BJ (cell line): ENCODE measurements at places on chromosomes 1 and 21. TPM values are rescaled to one million over a fixed set of nuclear protein-coding genes. Genes with fewer than 3 reads are reported as not detected.

The PDXK gene
- 143 and 192 TPM in 2 replicates for polyA plus RNA-seq

The ADAMTS4 gene
- polyA plus RNA-seq = 0.99 and 1.3 TPM in 2 replicates

The ATP1A4 gene
- polyA plus RNA-seq = not detected in 2 replicates

DNA sequence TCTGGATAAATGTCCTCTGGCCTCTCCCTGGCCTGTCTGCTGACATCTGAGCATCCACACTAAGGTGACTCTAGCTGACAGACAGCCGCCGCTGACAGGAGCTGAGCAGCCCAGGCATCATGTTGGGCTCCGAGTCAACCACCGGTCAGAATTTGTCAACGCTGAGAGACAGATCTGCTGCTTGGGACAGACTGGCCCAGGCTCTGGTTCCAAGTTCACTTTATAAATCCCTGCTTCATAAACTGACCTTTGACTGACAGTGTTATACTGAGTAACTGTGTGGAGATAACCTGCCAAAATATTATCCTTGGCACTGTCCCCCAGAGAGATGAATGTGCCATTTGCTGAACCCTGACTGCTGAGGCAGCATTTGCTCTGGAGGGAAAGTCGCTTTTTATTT lies 616.7 kb downstream of the NPHP4 start:
- no peak for DNase-seq

DNA sequence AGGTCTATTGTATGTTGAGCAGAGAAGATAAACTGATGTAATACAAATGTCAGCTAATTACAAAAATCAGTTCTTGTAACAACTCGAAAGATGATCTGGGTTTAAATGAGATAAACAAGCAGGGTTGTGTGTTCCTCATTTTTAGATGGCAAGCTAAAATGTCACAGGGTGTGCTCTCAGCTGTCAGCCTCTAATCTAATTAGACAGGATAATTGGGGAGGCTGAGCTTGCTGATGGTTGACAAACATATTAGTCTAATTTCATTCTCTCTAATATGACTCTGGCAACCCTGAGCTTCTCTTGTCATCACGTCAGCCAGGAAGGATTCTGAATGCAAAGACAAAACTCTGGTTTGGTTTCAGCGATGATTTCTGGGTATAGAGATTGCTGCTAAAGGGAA lies 335.3 kb upstream of the KAZN start:
- no peak for DNase-seq

DNA sequence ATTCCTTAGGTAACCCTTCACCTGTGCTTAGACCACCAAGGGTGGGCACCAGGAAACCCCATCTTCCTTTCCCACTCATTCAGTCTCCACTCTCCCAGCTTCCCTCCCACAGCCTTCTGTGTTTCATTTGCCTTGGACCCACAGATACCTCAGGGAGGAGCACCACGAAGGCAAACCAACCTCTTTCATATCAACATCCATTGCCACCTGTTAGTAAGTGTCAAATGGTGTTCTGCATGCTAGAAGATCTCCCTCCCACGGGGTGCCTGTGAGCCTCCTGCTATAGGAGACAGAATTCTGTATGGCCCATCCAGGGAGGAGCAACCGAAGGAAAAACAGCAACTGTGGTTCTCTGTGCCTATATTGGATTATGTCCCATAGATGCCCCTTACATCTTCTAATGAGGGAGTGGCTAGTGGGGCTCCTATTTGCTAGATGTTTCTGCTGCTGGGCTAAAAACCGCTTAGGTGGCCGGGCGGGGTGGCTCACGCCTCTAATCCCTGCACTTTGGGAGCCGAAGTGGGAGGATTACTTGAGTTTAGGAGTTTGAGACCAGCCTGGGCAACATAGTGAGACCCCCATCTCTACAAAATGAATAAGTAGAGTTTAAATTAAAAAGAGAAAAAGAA lies 25.6 kb upstream of the SCCPDH start:
- no peak for DNase-seq

GRCh38 chr1:209205039-209205438 lies 378.5 kb upstream of the CAMK1G start:
- DNase-seq = no peak

GRCh38 chr1:165152109-165152508 lies 204.4 kb downstream of the LMX1A start:
- no peak for DNase-seq

DNA sequence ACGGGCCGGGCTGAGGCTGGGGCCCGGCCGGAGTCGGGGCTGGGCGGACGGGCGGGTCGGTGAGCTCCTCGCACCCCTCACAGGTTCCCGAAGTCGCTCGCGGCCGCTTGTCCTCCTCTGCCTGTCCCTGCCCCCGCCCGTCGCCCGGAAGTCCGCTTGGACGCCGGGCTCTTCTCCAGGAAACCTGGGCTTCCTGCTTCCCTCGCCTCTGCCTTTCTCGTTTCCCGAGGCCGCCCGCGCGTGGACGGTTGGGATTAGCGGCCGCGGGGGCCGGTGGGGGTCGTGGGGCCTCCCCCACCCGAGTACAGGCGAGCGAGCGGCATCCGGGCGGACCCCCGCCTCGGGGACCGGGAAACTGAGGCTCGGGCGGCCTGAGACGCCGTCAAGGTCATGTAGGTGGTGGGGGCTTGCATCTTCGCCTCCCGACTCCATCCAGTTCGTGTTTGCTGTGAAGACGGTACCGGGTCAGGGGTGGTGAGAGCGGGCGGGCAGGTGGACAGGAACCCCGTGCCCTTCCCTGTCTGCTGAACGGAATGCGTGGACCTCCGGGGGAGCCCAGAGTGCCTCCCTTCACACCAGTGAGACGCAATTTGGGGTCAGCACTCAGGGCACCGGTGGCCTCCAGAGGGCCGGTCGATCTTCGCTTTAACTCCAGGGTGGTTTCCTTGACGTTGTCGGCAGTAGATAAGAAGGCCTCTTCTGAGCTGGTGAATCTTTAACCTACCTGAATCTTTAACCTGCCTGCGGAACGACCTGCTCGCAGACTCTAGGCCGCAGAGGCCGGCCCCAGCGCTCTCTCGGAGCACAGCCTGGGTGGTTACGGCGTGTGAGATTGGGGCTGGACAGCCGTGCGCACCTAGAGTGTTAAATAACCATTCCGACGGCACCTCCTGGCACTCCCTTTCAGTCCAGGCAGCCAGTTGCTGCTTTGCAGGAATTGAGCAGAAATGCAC lies 686 bp downstream of the ARF1 start:
- DNase-seq = no peak

GRCh38 chr1:212554401-212554800 lies 54.2 kb upstream of the ATF3 start:
- no peak for DNase-seq

DNA sequence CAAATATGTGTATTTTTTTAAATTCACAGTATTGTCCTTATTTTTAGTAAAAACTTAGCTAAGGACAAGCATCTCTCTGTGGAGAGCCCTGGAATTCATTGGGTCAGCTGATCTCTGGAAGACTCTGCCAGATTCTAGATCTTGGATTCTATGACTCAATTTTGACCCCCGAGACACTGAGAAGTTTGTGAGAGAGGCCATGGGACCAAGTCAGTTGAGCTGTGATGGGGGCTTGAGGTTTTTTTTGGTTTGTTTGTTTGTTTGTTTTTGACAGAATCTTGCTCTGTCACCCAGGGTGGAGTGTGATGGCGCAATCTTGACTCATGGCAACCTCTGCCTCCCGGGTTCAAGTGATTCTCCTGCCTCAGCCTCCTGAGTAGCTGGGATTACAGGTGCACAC lies 13.5 kb downstream of the SHISA4 start:
- DNase-seq = no peak

- no peak for DNase-seq
These were observed 144.0 kb downstream of the MAGI3 start for GRCh38 chr1:113534130-113534817.

- no peak for DNase-seq
These were observed 38.6 kb downstream of the KCNC4 start for GRCh38 chr1:110248746-110249145.
